K562 (cell line): ENCODE measurements at places on chromosomes 7 and 10. TPM values are rescaled to one million over a fixed set of nuclear protein-coding genes. Genes with fewer than 3 reads are reported as not detected.

Gene SRPK2
- polyA plus RNA-seq: 18.6 and 26.4 TPM in 2 replicates

Gene FRMPD2
- 0.12 and 0.19 TPM in 2 replicates for polyA plus RNA-seq

Gene IFIT1
- 0.03 TPM in 1 of 2 replicates, not detected in the other for polyA plus RNA-seq

- peak; percentile 65 for DNase-seq
- no peak overlapping the region for H3K27ac ChIP-seq
- H3K27me3 ChIP-seq: peaks cover 62% of the 10 kb centered on the region
- peaks cover 9% of the 10 kb centered on the region for H3K4me1 ChIP-seq
- no peak overlapping the region for H3K4me3 ChIP-seq
These were observed 187.5 kb downstream of the WDR37 start for GRCh38 chr10:1243486-1244234.

DNA sequence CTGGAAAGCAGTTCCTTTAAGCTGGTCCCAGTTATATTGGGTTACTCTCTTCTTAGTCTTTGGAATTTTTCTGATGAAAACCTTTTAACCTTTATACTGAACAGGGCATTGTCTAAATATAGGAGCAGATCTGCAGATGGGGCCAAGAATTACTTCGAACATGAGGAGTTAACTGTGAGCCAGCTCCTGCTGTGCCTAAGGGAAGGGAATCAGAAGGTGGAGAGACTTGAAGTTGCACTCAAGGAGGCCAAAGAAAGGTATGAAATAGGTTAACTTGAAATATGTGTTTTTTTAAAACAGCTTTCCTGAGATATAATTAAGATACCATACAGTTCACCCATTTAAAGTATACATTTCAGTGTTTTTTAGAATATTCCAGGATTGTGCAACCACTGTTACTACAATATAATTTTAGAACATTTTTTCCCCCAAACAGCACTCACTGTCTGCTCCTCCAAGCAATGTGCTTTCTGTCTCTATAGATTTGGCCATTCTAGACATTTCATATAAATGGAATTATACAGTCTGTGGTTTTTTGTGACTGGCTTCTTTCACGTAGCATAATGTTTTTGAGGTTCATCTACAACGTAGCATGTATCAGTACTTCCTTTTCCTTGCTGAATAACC lies 18.9 kb downstream of the OPTN start:
- H3K4me1 ChIP-seq: peaks cover 25% of the 10 kb centered on the region; the same call in 2 of the 3 replicates
- H3K36me3 ChIP-seq: no peaks in the 10 kb centered on the region
- no peak overlapping the region; the same call in 2 of the 3 replicates for H3K27ac ChIP-seq
- no peak overlapping the region for H3K4me3 ChIP-seq
- H3K27me3 ChIP-seq: no peaks in the 10 kb centered on the region

Gene IDI2
- not detected in 2 replicates for polyA plus RNA-seq

DNA sequence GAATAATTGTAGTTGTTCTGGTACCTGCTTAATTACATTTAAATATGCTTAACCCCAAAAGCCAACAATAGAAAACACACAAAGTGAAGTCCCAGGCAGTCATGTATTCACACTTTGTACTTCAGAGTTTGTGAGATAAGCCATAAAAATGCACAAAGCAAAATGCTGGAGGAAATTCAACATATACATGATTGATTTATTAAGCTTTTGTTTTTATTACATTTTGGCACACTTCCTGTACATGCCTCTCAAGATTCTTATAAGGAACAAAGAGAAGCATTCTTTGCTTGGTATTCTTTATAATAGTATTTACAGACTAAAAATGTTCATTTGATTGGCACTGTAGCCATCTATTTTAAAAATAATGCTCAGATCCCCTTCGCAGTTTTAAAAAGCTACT lies 107.7 kb upstream of the ANK3 start:
- H3K27me3 ChIP-seq: no peaks in the 10 kb centered on the region
- DNase-seq: no peak
- H3K27ac ChIP-seq: no peak overlapping the region
- no peaks in the 10 kb centered on the region for H3K36me3 ChIP-seq
- H3K4me3 ChIP-seq: no peak overlapping the region
- H3K4me1 ChIP-seq: no peaks in the 10 kb centered on the region

DNA sequence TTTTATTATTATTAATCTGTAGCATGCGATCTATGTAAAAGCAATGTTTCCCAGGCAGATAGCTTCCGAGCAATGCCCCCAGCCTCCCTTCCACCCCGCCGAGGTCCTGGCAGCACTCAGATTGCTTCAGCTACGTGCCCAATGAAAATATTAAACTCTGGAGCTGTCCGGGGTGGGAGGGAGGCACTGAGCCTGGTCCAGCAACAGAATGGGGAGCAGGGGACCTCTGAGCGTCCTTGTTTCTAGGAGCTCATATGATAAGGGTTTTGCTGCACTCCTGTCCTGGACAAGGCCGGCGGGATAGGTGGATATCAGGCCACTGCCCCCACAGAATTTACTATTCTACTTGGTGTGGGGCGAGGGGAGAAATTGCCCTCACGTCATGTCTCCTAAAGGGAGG lies 44.5 kb upstream of the CDK1 start:
- no peaks in the 10 kb centered on the region for H3K4me1 ChIP-seq
- no peak for DNase-seq
- H3K27me3 ChIP-seq: peaks cover 31% of the 10 kb centered on the region
- no peak overlapping the region for H3K4me3 ChIP-seq
